ENCODE measurements at places on chromosomes 2 and 18.

GRCh38 chr2:60976875-60977561 lies 40.5 kb upstream of the PEX13 start:
- DNase-seq, result no peak

GRCh38 chr2:239879423-239880084 lies 145.6 kb downstream of the NDUFA10 start:
- no peak for DNase-seq

GRCh38 chr18:30465096-30465495 lies 577.4 kb downstream of the DSC3 start:
- no peak for DNase-seq

- no peak for DNase-seq
Observed at GRCh38 chr2:11866358-11867335, 120.2 kb downstream of the LPIN1 start.

DNA sequence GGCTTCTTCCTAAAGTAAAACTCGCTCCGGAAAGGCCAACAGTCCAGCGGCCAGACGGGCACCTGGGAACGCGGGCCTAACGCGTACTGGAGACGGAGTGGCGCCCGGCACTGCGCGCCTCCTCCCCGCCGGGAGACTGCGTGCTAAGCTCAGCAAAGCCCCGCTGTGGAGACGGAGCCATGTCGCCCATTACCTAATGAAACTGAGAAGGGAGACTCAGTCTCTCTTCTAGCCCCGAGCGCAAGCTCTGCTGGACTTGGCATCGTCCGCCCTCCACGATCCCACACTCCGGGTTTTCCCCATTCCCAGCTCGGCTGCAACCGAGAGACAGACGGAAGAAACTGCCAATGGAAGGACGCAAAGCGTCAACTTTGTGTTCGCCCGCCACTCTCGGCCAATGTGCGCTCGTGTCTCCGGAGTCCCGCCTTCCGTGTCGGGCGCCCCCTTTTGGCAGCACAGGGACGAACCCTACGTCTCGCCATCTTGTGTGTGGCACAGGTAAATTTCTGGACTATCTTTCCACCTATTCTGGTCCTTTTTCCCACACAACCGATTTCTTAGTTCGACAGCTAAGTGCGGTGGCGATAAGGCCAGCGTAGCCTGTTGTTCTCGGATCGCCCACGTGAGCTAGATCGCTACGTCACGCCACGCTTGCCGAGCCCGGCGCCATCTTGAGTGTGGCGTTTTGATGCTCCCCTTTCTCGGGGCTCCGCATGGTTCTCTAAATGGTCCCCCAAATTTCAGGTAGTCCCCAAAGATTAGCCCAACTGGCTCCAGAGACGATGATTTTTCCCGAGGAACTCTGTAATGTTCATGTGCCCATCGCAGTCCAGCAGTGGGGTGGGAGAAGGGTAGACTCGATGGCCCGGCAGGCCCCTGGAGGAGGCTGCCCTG lies 1.3 kb upstream of the PTMA start:
- DNase-seq, result peak; percentile 98

GRCh38 chr2:37800176-37800858 lies 124.8 kb upstream of the RMDN2 start:
- DNase-seq, result no peak

DNA sequence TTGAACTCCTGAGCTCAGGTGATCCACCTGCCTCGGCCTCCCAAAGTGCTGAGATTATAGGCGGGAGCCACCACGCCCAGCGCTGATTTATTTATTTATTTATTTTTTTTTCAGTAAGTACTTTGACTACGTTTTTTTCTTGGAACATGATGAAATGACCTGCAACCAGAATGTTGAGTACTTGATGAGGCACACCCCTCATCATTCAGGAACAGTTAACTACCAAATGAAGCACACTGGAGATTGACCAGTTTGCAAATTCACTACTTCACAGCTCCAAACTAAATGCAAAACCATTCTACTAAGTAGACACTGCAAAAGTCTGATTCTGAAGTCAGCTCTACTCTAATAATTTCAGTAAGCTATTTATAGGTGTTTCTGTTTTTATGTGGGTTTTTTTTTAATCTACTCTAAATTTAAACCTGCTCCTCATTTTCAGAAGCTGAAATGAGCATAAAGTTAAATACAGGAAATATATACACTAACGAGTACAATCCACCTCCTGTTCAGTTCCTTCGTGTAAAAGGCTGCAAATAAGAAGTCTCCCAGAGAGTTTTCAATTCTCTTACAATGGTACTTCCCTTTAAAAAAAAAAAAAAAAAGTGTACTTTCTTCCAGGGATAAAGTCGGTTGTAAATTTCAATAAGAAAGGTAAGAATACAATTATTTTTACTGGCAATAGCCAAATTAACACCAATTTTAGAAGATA lies 1.4 kb downstream of the GFPT1 start:
- no peak for DNase-seq

- DNase-seq, result no peak
Observed at GRCh38 chr2:64988420-64989125, 626 bp upstream of the SLC1A4 start.

DNA sequence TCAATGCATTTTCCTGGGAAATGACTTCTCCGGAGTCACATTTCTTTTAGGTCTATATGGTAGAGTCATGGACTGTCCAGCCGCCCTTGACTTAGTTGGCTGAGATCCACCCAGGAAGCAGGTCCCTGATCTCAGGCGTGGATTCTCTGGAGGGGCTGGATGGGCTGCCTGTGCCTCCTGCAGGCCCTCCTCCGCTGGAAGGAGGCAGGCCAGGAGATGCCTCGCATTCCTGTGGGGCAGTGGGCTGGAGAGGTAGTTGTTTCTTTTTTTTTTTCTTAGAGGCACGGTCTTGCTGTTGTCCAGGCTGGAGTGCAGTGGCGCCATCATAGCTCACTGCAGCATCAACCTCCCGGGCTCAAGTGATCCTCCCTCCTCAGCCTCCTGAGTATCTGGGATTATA lies 129.0 kb upstream of the MYCN start:
- no peak for DNase-seq

DNA sequence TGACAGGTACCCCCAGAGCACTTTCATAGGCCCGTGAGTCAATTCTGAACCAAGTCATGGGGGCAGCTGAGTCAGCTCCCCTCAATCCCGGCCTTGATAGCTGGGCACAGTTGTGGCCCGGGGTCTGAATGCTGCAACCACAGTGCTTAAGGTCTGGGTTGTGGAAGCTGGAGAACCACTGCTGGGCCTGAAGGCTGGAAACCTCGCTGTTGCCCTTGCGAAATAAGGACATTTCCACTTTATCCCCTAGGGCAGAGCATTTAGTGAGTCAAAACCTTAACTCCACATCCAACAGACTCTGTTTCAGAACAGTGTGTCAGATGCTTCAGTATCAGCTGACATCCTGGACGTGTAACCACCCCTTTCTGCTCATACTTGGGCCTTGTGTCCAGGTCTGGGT lies 58.6 kb downstream of the SP110 start:
- no peak for DNase-seq

GRCh38 chr2:108978709-108979111 lies 10.3 kb downstream of the EDAR start:
- no peak for DNase-seq

DNA sequence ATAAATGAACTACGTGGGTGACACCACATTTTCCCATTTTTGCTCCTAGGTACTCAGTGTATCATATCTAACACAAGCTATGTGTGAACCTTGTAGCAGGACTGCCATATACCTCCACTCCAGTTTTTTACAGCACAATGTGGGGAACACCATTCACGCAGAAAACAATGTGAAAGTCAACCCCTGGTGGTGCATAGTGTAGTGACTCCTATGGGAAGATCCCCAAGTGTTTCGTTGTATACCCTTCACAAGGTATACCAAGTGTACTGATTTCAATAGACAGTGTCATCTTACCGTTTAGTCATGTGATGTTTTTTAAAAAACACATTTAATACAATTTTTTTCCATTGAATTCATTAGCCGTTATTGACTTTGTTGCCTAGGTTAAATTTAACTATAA lies 68.1 kb downstream of the ANKRD12 start:
- DNase-seq, result no peak

GRCh38 chr2:150487537-150488429 lies at the start of gene RND3:
Gene RND3 (minus strand): TSS chr2:150487667. CDS start chr2:150487417, 250 bp downstream.
- DNase-seq, result peak; percentile 89

DNA sequence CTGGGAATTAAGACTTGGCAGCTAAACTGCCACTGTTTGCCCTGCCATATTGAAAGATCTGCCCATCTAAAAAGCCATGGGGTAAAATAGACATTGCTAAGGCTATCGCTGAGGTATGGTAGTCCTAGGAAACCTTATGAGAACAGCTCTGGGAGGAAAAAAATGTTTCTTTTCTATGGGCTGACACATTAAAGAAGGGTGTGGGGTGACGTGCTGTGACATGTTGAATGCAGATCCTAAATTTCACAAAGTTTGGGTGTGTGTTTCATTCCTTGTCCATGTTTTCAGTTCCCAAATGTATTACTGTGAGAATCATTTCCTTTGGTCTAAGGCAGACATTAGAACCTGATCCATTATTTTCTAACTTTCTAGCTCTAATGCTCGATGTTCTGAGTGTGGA lies 766.4 kb downstream of the BCL11A start:
- no peak for DNase-seq

GRCh38 chr18:78405763-78406162 lies 573.9 kb upstream of the SALL3 start:
- no peak for DNase-seq

DNA sequence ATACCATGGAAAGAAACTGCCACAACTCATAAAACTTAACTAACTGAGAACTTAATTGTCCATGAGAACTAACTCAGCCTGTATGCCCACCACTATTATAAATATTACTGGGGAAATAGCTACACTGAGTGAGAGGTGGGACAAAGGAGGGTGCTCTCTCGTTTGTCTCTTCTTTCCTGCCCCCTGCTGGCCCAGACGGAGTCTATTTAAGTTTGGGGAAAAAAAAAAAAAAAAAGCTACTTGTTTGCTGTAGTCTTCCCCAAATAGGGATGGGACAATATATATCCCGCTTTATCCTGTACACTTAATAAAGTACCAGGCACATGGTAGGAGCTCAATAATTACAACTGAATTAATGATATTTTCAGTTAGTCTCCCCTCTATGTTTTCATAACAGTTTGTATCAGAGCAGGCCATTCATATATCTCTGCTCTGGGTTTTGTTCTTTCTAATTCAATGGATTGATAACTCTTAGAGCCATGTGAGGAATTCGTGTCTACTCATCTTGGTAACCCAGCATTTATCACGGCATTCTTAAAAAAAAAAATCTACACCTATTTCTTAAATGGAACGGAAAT lies 647.6 kb upstream of the PKDCC start:
- DNase-seq, result no peak

DNA sequence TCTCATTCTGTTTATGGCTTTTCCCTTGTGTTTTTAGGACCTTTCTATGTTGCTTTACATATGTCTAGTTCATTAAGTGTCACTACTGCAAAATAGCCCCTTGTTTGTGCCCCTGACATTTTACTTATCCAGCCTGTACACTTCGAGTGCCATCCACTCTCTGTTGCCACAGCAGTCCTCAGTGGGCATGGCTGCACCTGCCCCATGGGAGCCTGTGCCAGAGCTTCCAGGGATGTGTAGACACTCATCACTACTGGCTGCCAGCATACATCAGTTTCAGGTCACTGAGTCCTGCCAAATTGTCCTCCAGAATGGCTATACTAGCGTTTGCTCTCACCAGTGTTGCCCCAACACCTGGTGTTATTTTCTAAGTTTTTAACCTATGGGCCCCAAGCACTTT lies 80.4 kb downstream of the ARMC9 start:
- no peak for DNase-seq

DNA sequence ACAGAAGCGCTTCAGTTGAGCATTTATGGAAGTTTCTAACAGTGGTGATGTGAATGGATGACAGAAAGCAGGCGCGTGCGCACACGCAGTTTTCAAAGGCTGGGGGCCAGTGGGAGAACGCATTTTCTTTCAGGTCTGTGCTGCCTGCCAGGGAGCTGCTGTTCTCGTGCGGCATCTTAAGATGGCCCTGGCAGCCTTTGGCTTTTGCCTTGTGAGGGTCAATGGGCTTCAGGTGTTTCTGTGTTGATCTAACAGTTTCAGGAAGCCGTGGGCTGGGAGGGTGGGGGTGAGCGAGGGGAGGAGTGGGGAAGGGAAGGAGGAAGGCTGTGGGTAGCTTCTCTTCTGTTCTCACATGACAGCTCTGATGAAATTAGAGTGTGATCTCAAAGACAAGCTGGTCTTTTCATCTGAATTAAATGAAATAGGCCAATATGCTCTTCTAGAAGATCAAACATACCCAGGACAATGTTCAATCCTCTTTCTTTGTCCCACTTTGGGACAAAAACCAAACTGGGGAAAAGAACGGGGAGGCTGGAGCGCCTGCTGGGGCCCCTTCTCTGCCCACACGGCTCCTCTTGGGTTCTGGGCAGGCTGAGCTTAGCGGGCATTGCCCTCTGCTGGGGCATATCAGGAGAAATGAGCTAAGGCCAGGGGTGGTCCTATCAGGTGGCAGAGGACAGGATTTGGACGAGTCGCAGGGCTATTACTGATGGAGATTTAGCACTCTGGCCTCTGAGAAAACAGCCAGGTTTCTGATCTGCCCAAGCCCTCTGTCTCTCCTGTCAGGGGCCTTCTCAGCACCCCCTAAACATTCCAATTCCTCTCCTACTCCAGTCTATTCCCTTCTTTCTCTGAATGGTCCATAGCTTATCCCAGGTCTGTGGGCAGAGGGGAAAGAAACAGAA lies 126.2 kb upstream of the LGALSL start:
- peak; percentile 35 for DNase-seq

- no peak for DNase-seq
Observed at GRCh38 chr2:191176801-191177438, 26.1 kb upstream of the STAT4 start.

DNA sequence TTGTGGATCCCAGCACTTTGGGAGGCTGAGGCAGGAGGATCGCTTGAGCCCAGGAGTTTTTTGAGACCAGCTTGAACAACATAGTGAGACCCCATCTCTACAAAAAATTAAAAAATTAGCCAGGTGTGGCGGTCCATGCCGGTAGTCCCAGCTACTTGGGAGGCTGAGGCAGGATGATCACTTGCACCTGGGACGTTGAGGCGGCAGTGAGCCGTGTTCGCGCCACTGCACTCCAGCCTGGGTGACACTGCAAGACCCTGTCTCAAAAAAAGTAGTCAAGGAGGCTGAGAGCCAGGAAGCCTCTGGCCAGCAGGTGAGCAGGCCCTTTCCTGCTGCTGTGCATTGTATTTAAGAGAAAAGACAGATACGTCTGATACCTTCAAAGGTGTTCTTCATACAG lies 11.1 kb upstream of the PROC start:
- DNase-seq, result no peak

- DNase-seq, result no peak
Observed at GRCh38 chr18:40558706-40559392, 1396.2 kb upstream of the PIK3C3 start.

DNA sequence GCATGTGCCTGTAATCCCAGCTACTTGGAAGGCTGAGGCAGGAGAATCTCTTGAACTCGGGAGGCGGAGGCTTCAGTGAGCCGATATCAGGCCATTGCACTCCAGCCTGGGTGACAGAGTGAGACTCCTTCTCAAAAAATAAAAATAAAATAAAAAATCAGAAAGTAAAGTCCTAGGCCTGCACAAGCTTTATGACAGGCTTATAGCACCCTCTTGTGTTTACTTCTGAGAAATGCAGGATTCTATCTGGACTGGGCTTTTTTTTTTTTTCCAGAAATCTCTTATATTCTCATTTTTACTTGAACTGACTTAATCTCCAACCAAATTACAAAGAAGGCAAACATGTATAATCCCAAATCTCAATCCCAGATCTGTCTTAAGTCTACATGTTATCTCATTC lies 26.1 kb upstream of the REG3G start:
- no peak for DNase-seq

Measured in hypothalamus (tissue), 51 donors.